ENCODE measurements at places on chromosomes 4 and X. TPM values are rescaled to one million over a fixed set of nuclear protein-coding genes. Genes with fewer than 3 reads are reported as not detected.

- no peak overlapping the region for H3K4me3 ChIP-seq
- H3K27ac ChIP-seq: no peak overlapping the region
- peaks cover 29% of the 10 kb centered on the region for H3K27me3 ChIP-seq
- no peaks in the 10 kb centered on the region for H3K4me1 ChIP-seq
- no peak for DNase-seq
These were observed 39.4 kb upstream of the PHOX2B start for GRCh38 chr4:41787931-41788330.

- H3K36me3 ChIP-seq: no peaks in the 10 kb centered on the region
- DNase-seq: no peak
- H3K27me3 ChIP-seq: peaks cover 3% of the 10 kb centered on the region
- peaks cover 3% of the 10 kb centered on the region for H3K4me1 ChIP-seq
- H3K27ac ChIP-seq: no peak overlapping the region
- H3K4me3 ChIP-seq: no peak overlapping the region
These were observed 226.1 kb upstream of the ANXA3 start for GRCh38 chr4:78325271-78326157.

The TREX2 gene
- 4.6 TPM for total RNA-seq

The GCNA gene
- 12.1 TPM for total RNA-seq

DNA sequence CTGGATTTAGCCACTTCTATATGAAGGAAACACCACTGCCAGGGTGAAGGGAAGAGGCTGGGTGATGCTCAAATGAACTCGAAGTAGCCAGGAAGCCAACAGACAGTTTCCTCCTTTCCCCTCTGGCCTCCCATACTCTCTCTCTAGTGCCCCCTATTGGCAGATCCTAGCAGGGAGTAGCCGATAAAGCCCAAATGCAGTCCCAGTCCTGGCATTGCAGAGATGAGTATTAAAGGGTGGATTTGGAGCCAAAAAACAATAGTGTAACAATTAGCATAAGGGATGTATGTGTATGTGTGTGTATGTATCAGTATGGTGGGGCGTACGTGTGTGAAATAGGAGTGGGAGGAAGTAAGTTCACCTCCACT, 213.8 kb upstream of the LDB2 start:
- H3K36me3 ChIP-seq: no peaks in the 10 kb centered on the region
- peaks cover 20% of the 10 kb centered on the region for H3K27me3 ChIP-seq
- no peak overlapping the region for H3K4me3 ChIP-seq

DNA sequence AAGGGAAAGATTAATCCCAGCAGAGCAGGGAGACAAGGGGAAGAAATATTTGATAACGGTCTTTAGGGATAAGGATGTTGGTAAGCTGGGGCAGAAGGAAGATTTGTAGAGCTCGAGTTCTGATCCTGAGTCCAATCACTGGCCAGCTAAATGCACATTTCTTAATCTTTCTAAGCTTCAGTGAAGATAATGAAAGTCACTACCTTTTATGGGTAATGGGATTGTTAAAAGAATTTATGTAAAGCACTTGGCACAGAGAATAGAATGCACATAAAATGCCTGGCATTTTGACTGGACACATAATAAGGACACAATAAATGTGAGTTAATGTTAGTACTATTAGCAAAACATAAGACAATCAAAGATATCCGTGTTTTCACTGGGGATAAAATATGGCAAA, 43.3 kb downstream of the NCAPG start:
- H3K27me3 ChIP-seq: no peaks in the 10 kb centered on the region
- peaks cover 3% of the 10 kb centered on the region for H3K36me3 ChIP-seq
- no peak for DNase-seq
- H3K4me1 ChIP-seq: no peaks in the 10 kb centered on the region
- no peak overlapping the region for H3K4me3 ChIP-seq
